ENCODE measurements at places on chromosomes 6 and 20. TPM values are rescaled to one million over a fixed set of nuclear protein-coding genes. Genes with fewer than 3 reads are reported as not detected.

The BIRC7 gene
- total RNA-seq: not detected

The CCN2 gene
- 0.11 TPM for total RNA-seq

The IRAK1BP1 gene
- total RNA-seq: 0.52 TPM

The TBXT gene
- not detected for total RNA-seq

The CST11 gene
- not detected for total RNA-seq

The SAMD5 gene
- not detected for total RNA-seq

The PEX3 gene
- total RNA-seq: 7.3 TPM

The GABRR2 gene
- total RNA-seq: 0.47 TPM

The TINAG gene
- not detected for total RNA-seq

The RBPJL gene
- total RNA-seq: not detected

The LY6G6F gene
- not detected for total RNA-seq

The TP53TG5 gene
- total RNA-seq: not detected

The FGD2 gene
- 1.2 TPM for total RNA-seq

The ANKEF1 gene
- total RNA-seq: 1.3 TPM

The HLA-DQB2 gene
- total RNA-seq: 1.3 TPM

The ELOVL2 gene
- total RNA-seq: not detected

The OTOR gene
- not detected for total RNA-seq

GRCh38 chr6:66623050-66623449 lies 916.0 kb upstream of the EYS start:
- H3K4me1 ChIP-seq: no peaks in the 10 kb centered on the region
- no peaks in the 10 kb centered on the region for H3K36me3 ChIP-seq
- no peak overlapping the region for H3K27ac ChIP-seq
- DNase-seq: no peak
- no peak overlapping the region for H3K4me3 ChIP-seq
- H3K27me3 ChIP-seq: no peaks in the 10 kb centered on the region

GRCh38 chr20:24694727-24695528 lies 225.5 kb downstream of the SYNDIG1 start:
- H3K4me3 ChIP-seq: no peak overlapping the region
- no peak for DNase-seq
- H3K27me3 ChIP-seq: no peaks in the 10 kb centered on the region
- no peaks in the 10 kb centered on the region for H3K4me1 ChIP-seq

- H3K27me3 ChIP-seq: no peaks in the 10 kb centered on the region
- no peak for DNase-seq
- peaks cover 4% of the 10 kb centered on the region for H3K4me1 ChIP-seq
- no peak overlapping the region for H3K27ac ChIP-seq
- no peak overlapping the region for H3K4me3 ChIP-seq
Observed at GRCh38 chr6:56890683-56891429, 64.1 kb upstream of the BEND6 start.

- no peak overlapping the region for H3K27ac ChIP-seq
- DNase-seq: no peak
- H3K27me3 ChIP-seq: no peaks in the 10 kb centered on the region
- peaks cover 89% of the 10 kb centered on the region for H3K36me3 ChIP-seq
- no peak overlapping the region for H3K4me3 ChIP-seq
Observed at GRCh38 chr6:33677143-33677660, 34.3 kb downstream of the UQCC2 start.

DNA sequence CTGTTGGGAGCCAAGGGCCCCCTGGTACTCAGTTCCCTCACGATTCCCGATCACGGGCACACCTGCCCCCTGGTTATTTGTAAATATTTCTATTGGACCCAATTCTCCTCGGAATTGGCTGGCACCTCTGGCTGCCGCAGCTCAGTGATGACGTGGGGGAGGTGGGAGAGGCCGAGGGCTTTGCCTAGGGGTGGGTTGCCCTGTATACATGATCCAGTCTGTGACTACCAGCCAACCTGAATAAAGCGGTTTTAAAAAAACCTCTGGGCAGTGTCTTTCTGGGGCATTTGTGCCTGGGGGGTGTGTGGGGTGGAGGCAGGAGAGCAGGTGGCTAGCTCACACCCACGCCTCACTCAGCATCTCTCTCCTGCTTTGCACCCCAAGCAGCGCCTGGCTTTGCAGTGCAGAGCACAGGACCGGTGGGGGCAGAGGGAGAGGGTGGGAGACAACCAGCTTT lies 42.2 kb downstream of the VSTM2L start:
- H3K27me3 ChIP-seq: peaks cover 2% of the 10 kb centered on the region
- H3K27ac ChIP-seq: no peak overlapping the region
- H3K36me3 ChIP-seq: no peaks in the 10 kb centered on the region

- no peak for DNase-seq
- no peaks in the 10 kb centered on the region for H3K4me1 ChIP-seq
- no peak overlapping the region for H3K27ac ChIP-seq
- no peak overlapping the region for H3K4me3 ChIP-seq
- H3K27me3 ChIP-seq: no peaks in the 10 kb centered on the region
Observed at GRCh38 chr6:105618247-105618646, 215.4 kb upstream of the PREP start.

DNA sequence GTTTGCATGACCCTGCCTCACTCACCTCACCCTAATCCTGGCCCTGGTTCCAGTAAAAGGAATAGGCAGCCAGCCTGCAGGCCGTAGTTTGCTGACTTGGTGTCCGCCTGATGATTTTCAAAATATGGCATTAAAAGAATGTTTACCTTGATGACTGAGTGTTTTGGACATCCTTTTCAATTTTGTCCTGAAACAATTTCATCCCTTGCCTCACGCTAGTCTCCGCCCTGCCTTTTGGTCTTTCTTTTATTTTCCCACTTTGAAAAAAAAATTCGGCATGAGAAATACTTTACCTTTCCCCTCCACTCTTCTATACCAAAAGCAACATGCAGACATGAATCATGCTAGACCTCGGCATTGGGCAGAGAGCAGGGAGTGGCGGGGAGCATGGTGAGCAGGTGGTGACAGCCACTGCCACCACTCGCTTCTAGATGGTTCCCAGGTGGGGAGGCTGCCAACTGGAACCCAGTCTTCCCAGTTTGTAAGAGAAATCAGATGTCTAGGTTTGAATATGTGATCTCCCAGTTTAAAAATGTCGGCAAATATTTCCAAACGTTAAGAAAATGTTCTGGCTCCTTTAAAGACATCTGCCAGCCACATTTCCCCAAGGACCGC lies 9.4 kb downstream of the CD40 start:
- no peak for DNase-seq
- no peaks in the 10 kb centered on the region for H3K36me3 ChIP-seq
- H3K27me3 ChIP-seq: peaks cover 9% of the 10 kb centered on the region
- no peaks in the 10 kb centered on the region for H3K4me1 ChIP-seq
- H3K27ac ChIP-seq: no peak overlapping the region

DNA sequence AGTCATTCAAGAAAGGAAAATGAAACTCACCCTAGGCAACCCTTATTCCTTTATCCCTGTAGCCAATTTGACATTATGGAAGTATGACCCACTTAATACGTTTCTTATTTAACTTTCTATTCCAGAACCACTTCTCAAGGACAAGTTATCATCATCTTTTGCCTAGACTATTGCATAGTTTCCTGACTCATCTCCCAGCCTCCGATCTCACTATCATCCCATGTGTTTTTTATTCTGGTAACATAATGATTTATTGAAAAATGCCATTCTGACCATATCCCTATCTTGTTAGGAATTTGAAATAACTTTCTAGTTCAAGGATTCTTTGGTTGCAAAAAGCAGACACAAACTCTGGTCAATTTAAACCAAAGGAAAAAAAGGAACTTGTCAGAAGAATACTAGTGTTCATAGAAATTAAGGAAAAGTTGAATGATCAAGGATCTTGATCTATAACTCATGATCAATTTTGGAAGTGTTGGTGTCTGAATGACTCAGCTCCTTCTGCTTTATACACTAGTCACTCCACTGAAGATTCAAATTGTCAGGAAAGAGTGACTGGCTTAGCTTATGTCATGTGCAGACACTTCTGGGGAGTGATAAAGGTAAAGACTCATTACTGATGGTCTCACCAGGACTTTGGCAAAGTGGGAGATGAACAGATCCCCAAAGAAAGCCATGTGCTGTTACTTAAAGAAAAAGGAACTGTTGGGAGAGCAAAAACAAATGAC lies 8.5 kb upstream of the TINAG start:
- DNase-seq: no peak
- H3K27me3 ChIP-seq: no peaks in the 10 kb centered on the region
- no peak overlapping the region for H3K27ac ChIP-seq
- no peaks in the 10 kb centered on the region for H3K36me3 ChIP-seq
- H3K4me3 ChIP-seq: no peak overlapping the region

GRCh38 chr20:19713822-19714578 lies 44.1 kb upstream of the RIN2 start:
- H3K27ac ChIP-seq: no peak overlapping the region
- H3K36me3 ChIP-seq: no peaks in the 10 kb centered on the region
- H3K4me3 ChIP-seq: no peak overlapping the region
- H3K4me1 ChIP-seq: no peaks in the 10 kb centered on the region
- no peaks in the 10 kb centered on the region for H3K27me3 ChIP-seq

- no peaks in the 10 kb centered on the region for H3K36me3 ChIP-seq
- H3K4me1 ChIP-seq: no peaks in the 10 kb centered on the region
- no peaks in the 10 kb centered on the region for H3K27me3 ChIP-seq
- DNase-seq: no peak
Observed at GRCh38 chr6:118326712-118327111, 221.4 kb upstream of the PLN start.

- peaks cover 15% of the 10 kb centered on the region for H3K4me1 ChIP-seq
- no peaks in the 10 kb centered on the region for H3K36me3 ChIP-seq
- no peak overlapping the region for H3K4me3 ChIP-seq
- H3K27ac ChIP-seq: no peak overlapping the region
- DNase-seq: no peak
Observed at GRCh38 chr20:47500554-47500953, 1.1 kb upstream of the NCOA3 start.

- no peaks in the 10 kb centered on the region for H3K27me3 ChIP-seq
- peaks cover 47% of the 10 kb centered on the region for H3K36me3 ChIP-seq
- DNase-seq: no peak
Observed at GRCh38 chr6:159759645-159760044, 2.2 kb upstream of the ACAT2 start.

- DNase-seq: no peak
- H3K4me3 ChIP-seq: no peak overlapping the region
- no peaks in the 10 kb centered on the region for H3K36me3 ChIP-seq
- H3K4me1 ChIP-seq: no peaks in the 10 kb centered on the region
- no peaks in the 10 kb centered on the region for H3K27me3 ChIP-seq
- H3K27ac ChIP-seq: no peak overlapping the region
Observed at GRCh38 chr6:91705646-91706045, 1118.8 kb upstream of the MAP3K7 start.

- no peaks in the 10 kb centered on the region for H3K36me3 ChIP-seq
- no peak overlapping the region for H3K27ac ChIP-seq
- H3K4me3 ChIP-seq: peak overlapping the region; percentile 35
- H3K4me1 ChIP-seq: peaks cover 58% of the 10 kb centered on the region
- peaks cover 80% of the 10 kb centered on the region for H3K27me3 ChIP-seq
Observed at GRCh38 chr6:30463242-30463641, 26.1 kb upstream of the HLA-E start.

GRCh38 chr6:164013480-164014208 lies 599.1 kb downstream of the QKI start:
- no peaks in the 10 kb centered on the region for H3K36me3 ChIP-seq
- no peaks in the 10 kb centered on the region for H3K4me1 ChIP-seq
- no peak for DNase-seq
- no peaks in the 10 kb centered on the region for H3K27me3 ChIP-seq
- H3K27ac ChIP-seq: no peak overlapping the region

- no peak for DNase-seq
- no peaks in the 10 kb centered on the region for H3K36me3 ChIP-seq
- H3K27me3 ChIP-seq: no peaks in the 10 kb centered on the region
- H3K4me1 ChIP-seq: no peaks in the 10 kb centered on the region
- no peak overlapping the region for H3K4me3 ChIP-seq
Observed at GRCh38 chr6:151546941-151547659, 53.3 kb downstream of the CCDC170 start.

GRCh38 chr6:46243754-46244153 lies 73.0 kb upstream of the ENPP5 start:
- H3K4me3 ChIP-seq: no peak overlapping the region
- no peaks in the 10 kb centered on the region for H3K4me1 ChIP-seq
- H3K36me3 ChIP-seq: no peaks in the 10 kb centered on the region
- H3K27ac ChIP-seq: no peak overlapping the region
- no peaks in the 10 kb centered on the region for H3K27me3 ChIP-seq

All from CD4-positive, alpha-beta T cell (primary cell).